Hippocampal formation (tissue), 2 donors: ENCODE measurements at places on chromosomes 16 and 17.

GRCh38 chr17:2980904-2981246, 82.5 kb downstream of the OR1D5 start:
- DNase-seq, result no peak

- DNase-seq, result no peak
These were observed 14.9 kb upstream of the STAT3 start for GRCh38 chr17:42403150-42403549.

DNA sequence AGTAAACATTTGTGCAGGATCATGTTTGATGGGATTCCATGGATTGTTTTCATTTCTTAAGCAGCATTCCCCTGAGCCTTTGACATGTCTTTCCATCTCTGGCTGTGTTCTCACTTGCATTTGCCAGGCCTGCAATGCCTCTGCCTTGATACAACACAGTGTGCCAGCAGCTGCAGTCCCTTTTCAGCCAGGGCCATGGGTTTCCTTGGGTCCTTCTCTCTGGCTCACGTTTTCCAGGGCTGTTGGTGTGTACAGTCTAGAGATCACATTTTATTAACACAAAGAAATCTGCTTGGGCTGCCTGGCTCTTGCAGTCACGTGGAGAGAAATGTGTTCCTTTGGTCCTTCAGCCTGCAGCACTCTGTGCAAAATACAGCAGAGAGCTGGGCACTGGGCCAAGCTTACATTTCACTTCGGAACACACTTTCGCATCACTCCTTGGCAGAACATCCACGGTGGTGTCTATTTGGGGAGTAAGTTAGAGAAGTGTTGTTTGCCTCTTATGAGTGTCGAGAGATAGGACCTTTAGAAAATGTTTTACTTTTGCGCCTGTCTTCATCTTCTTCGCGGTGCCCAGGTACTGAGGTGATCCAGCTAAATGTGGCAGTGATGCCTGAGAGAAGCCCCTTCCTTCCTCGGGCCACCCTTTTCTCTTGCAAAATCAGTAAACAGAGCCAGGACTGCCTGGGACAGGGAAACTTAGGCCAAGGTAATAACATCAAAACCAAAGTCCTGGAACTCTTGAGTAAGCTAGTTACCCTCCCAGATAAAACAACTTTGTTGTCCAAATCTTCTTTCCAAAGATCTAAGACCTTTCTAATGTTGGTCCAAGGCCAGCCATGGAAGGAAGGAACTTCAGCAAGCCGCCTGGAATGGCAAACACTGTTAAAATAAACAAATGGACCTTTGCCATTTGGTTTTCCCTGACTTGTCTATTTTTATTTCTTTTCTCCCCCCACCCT, 20.9 kb downstream of the HLF start:
- DNase-seq, result peak; percentile 72

DNA sequence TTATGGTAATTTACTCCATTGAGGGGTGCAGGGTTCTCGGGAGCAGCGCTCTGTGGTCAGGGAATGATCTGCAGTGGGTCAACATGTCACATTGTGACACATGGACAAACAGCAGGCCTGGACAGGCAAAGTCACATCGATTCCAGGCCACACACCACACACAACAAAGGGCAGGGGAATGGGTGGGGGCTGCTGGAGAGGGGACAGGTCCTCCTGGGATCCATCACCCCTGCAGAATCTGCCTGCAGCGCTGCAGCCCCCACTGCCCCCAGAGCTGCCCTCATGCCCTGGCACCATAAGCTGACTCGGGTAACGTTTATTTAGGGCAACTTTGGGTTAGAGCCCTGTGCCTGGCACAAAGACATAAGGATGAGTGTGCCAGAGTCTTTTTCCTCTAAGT, 9.1 kb downstream of the PEMT start:
- DNase-seq, result no peak

- DNase-seq, result no peak
These were observed 6.2 kb upstream of the SLC25A19 start for GRCh38 chr17:75295201-75296158.

DNA sequence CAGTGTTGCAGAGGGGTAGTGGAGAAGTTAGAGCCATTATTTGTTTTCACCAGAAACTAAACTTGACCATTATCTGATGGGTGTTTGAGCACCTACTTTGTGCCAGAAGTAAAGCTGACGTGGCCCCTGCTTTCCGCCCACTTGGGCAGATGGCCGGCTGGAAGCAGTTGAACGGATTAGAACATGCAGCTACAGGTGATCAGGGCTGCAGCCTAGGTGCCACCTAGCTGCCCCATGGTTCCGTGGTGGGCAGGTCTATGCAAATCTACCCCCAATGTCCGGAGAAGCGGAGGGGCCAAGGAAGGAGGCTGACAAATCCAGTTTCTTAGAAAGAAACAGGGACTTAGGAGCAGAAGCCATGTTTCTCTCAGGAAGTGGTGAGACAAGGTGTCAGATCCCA, 62.7 kb downstream of the B9D1 start:
- no peak for DNase-seq

DNA sequence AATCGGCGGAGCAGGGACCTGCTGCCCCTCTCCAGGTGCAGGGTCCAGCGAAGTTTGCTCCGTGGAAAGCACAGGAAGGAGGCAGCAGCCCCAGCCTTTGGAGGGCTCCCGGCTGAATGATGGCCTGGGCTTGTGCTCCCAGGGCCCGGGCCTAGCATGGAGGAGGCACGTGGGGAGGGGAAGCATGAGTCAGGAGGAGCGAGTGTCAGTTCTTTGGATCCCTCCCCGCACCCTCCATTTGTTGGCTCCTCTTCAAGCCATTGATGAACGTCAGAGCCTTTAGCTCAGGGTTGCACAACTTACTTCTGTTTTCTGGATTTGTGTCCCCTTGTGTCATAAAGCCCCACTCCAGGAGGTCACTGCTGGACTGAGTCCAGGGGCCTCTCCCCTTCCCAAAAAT, 25.8 kb downstream of the TTYH2 start:
- no peak for DNase-seq

- no peak for DNase-seq
These were observed 58.5 kb downstream of the CACNG5 start for GRCh38 chr17:66893382-66893781.

- DNase-seq, result no peak
These were observed 83.0 kb upstream of the TBC1D3K start for GRCh38 chr17:37841232-37841631.

DNA sequence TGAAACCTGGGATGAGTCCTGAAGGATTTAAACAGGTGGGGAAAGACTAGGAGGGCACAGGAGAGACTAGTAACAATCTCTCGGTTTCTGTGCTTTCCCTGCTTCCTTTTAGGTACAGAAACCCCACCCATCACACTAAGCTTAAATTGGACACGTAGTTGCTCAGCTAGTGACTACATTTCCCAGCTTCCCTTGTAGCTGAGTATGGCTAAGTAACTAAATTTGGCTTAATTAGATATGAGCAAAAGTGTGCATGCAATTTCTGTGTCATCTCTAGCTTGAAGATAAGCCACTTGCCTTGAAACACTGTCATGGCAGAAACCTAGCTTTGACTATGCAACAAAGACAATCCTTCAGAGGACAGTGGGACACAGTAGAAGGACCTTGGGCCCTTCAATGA, 36.5 kb downstream of the CACNG1 start:
- DNase-seq, result no peak

DNA sequence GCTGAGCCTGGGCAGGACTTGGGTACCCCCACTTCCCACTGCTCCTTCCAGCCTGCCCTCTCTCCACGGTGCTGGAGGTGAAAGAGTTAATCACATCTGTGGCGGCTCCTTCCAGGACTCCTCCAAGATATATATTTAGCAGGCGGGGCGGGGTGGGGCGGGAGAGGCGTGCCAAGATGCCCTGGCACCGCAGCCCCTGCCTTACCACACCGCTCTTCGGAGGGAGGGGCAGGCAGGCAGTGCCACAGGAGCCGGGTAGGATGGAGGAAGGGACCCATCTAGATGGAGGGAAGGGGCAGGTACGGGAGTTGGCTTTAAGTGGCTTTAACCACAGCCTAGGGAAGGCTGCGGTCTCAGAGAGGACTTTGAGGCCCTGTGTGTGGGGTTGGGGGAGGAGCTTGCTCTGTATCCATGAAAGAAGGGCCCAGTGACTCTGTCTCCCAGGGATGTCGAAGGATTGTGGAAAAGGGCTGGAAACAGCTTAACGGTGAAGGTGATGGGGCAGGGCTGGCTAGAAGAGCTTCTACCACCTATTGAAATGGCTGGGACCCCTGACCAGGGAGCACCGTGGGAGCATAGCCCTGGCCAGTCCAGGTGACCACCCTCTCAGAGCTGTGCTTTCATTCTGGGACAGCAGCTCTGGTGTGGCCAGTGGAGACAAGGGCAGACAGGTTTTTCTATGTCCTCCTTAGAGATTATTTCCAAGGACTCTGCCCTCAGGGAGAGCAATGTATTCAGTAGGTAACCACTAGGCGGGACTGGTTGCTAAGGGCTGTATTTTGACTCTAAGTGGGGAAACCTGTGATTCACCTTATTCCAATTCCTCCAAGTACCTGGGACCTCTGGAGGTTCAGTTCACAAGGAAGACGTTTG, 13.0 kb downstream of the GPR142 start:
- DNase-seq, result no peak

DNA sequence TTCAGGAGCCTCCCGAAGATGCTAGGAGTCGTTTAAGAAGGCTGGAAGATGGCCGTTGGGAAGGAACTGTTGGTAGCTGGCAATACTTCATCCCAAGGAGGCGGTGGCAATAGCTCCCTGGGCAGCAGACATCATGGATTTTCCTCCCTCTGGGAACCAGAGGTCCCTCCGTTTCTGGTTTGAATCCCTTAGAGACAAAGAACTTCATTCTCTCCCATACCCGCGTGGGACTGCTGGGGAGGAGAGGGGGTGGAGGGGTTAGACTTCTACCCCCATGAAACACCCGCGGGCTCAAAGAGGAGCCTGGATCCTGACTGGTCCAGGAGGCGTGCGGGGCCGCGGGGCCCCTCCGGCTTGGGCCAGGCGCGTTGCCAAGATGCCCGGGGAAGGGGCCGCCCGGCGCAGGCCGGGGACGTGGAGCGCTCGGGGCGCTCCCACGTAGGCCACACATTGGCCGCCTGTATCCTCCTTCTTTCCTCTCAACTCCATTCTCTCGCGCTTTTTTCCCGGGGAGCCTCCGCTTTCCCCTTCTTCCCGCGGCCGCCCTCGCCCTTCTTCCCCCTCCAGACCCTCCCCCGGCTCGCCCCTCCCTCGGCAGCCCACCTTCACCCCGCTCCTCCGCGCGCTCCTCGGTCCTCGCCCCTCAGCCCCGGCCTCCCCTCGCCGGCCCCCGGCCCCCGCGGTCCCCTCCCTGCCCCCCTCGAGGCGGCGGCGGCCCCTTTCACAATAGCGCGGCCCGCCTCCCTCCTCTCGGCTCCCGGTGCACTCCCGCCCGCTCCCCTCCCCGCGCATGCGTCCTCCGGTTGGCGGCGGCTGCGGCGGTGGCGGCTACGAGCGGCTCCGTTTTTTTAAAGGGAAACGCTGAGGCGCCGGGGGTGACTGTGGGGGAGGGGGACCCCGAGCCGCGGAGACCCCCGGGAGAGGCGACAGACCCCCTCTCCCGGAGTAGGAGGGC, at the start of gene MSL1:
Gene MSL1, plus strand, starts transcription at position 791 of the 955 bp plus-strand sequence. CDS start 642 bp downstream, outside the sequence.
- DNase-seq, result peak; percentile 85

- DNase-seq, result no peak
These were observed 111.6 kb downstream of the SHISA9 start for GRCh38 chr16:13013043-13013442.

- no peak for DNase-seq
These were observed 111.7 kb upstream of the MAF start for GRCh38 chr16:79712276-79712675.

GRCh38 chr16:79628501-79628975, 28.0 kb upstream of the MAF start:
- DNase-seq, result no peak

DNA sequence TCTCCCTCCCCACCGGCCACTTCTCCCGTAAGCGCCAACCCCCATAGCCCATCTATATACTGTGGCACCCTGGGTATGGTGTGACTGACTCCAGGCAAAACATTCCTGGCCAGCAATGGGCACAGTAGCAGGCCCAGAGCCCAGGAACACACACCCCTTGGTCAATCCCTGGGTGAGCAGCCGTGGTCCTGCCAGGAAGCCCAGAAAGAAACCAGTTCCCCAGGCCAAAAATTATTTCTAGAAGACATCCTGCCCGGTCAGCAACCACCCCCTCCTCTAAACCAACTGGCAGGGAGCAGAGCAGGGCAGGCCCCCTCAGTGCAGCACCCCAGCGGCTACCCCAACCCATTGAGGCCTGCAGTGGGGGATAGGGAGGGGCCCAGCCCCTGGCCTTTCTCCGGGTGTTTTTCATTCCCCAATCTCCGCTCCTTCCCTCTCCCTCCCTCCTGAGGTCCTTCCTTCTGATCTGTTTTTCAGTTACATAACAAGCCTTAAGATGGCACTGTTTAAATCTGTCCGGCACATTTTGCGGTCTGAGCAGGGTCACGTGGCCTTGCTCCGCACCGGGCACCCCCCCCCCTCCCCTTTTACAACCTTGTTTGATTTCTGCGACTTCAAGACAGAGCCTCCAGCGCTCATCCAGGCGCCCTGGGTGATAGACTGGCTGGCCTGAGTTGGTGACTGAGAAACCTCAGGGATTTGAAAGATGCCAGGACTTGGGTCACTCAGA, 2.0 kb downstream of the NPTX1 start:
- DNase-seq, result no peak

DNA sequence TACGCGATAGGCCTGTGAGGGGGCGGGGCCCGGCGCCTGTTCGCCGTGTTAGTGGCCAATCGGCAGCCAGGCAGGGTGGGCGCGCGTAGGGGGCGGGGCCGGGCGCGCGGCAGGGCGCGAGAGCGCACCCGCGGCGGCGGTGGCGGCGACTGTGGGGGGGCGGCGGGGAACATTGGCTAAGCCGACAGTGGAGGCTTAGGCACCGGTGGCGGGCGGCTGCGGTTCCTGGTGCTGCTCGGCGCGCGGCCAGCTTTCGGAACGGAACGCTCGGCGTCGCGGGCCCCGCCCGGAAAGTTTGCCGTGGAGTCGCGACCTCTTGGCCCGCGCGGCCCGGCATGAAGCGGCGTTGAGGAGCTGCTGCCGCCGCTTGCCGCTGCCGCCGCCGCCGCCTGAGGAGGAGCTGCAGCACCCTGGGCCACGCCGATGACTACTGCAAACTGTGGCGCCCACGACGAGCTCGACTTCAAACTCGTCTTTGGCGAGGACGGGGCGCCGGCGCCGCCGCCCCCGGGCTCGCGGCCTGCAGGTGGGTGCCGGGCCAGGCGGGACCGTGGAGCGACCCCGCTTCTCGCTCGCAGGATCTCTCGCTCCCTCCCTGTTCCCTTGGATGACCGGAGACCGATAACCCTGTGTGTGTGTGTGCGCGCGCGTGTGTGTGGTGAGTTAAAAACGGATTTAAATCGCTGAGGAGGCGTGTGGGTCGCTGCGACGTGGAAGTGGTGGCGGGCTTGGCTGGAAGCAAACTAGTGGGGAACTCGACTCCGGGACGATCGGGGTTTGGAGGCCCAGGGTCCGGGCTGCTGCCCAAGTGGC, at the start of gene NFATC3:
Gene NFATC3, plus strand, starts transcription at position 112 of the 813 bp plus-strand sequence. Its CDS starts 312 bp downstream, at position 424.
- peak; percentile 99 for DNase-seq

GRCh38 chr17:36485805-36486203, 677 bp upstream of the ZNHIT3 start:
- DNase-seq, result no peak

- DNase-seq, result no peak
These were observed 19.0 kb downstream of the ABR start for GRCh38 chr17:1160591-1161390.

- no peak for DNase-seq
These were observed 6.3 kb downstream of the KRT24 start for GRCh38 chr17:40697297-40697696.
